Liver (tissue), 10 donors: ENCODE measurements at places on chromosomes 5 and 9.

- DNase-seq, result no peak
Observed at GRCh38 chr5:16618138-16618897, 1.5 kb upstream of the RETREG1 start.

DNA sequence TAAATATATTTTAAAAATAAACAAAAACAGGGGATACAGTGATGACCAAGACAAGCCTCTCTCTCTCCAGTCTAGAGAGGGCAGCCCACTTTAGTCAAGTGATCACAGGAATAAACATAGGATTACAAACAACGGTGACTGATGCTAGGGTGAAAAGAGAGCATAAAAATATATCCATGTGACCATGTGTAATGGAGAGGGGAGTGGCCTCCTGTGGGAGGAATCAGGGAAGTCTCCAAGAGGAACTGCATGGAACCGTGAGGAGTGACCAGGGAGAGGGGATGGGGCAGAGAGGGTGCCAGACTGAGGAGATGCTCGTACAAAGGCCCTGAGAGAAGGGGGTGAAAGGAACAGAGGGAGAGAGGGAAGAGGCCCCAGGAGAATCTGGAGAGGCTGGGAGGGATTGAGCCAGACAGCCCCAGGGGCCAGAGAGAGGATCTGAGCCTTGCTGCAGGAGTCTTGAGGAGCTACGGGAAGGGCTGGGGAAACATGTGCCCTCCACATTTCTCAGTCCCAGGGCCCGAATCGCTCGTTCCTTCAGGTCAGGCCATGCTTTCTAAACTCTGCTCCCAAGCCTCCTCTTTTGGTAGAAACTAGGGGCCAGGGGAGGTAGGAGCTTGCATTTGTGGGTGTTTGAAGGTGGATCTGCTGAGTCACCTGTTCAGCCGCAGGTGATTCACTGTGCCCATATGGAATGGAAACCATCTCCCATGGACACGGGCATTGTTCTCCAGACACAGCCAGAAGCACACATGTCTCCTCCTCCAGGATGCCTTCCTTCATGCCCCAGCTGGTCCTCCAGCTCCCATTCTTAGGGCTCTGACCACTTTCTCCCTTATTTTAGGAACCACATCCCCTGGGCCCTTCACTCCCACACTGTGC, 63.8 kb downstream of the PAX5 start:
- no peak for DNase-seq

DNA sequence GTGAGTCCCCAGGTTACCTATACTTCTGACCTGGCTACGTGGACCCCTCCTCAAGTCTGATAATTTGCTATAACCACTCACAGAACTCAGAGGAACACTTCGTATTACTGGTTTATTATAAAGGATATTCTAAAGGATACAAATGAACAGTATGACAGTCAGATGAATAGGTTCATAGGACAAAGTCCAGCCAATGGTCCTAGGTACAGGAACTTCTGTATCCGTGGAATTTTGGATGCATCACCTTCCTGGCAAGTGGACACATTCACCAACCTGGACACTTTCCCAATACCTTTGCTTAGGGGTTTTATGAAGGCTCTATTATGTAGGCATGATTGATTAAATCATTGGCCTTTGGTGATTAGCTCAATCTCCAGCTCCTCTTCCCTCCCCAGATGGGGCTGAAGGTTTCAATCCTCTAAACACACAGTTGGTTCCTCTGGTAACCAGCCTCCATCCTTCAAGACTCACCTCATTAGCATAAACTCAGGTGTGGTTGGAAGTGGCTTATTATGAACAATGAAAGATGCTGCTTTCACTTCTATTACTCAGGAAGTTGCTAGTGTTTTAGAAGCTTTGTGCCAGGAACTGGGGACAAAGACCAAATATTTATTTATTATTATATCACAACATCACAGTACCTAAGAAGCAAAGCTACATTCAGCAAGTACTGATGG, 149.6 kb upstream of the ELL2 start:
- no peak for DNase-seq

- DNase-seq, result no peak
Observed at GRCh38 chr9:95008151-95008771, 281.8 kb downstream of the AOPEP start.

DNA sequence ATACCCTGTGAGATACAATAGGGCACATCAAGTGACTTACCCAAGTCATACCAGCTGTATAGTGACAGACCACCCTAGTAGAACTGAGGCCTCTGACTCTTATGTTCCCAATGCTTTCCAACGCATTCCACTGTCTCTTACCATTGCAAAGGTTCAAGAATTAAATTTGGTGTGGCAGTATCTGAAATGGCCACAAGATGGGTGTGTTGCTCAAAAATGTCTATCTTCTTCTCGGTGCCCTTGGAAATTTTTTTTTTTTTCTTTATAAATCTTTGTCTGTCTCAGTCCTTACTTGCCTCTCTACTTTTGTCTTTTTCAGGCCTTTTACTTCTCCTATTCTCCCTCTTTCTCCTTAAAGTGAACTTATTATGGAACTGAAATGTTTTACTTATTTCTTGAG, 48.4 kb downstream of the GPR21 start:
- no peak for DNase-seq
